CD8-positive, alpha-beta T cell (primary cell): ENCODE measurements at places on chromosomes 3 and 15.

GRCh38 chr15:91882858-91883586, 29.5 kb downstream of the SLCO3A1 start:
- DNase-seq, result no peak

DNA sequence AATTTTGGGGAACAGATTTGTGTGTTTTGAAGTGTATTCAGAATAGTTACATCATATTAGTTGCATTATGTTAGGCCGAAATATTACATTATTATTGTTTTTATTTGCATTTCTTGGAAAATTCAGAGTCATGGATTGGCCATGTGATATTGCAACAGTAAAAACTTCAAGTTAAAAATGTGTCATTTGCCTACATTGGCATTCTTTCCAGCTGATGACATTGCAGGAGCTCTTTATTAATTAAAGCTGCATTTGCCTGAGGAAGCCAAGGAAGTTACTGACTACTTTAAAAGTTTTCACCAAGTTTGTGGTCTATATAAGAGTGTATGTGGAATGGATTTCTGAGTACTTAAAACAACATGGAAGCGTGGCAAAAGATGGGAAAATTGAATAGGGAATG, 726.4 kb upstream of the SGO1 start:
- no peak for DNase-seq

- DNase-seq, result no peak
These were observed 16.3 kb upstream of the MB21D2 start for GRCh38 chr3:192933779-192934460.

DNA sequence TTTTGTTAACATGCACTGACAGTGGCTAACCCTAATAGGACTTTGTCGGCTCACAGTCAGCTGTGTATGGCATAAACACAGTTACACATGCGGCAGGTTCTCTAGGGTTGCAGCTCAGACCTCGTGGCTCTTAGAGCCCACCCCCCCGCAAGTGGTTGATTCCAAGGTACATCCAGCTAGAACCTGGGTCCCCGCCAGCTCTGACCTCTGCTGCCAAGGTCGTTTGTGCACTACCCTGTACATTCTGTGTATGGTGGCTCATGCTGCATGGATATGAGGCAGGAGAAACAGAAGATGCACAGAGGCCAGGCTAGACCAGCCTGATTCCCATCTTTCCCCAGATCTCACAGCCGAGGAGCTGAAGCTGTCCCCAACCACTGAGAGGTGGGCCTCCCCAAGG, 25.9 kb downstream of the PRR20G start:
- no peak for DNase-seq

- no peak for DNase-seq
These were observed 14.1 kb upstream of the SATB1 start for GRCh38 chr3:18439281-18439680.

DNA sequence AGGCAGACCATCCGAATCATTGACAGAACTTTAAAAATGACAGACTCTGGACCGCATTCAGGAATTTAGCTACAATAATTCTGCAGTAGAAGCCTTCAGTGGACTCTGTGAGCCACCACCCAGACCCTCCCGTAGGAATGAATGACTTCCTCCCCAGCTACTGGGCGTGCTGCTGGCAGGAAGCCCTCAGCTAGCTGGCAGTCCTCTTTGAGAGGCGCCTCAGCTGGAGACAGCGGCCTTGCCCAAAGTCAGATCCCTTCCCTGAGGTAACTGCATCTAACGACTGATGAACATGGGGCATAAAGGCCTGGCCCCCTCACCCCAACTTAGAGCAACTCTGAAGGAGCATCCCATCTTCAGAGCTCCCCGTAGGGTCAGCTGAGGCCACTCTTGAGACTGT, 25.8 kb downstream of the CRABP1 start:
- no peak for DNase-seq

- no peak for DNase-seq
These were observed 1.1 kb upstream of the PPARG start for GRCh38 chr3:12287727-12288181.
